ENCODE measurements at places on chromosomes 16 and 17. TPM values are rescaled to one million over a fixed set of nuclear protein-coding genes. Genes with fewer than 3 reads are reported as not detected.

- H3K27me3 ChIP-seq = no peaks in the 10 kb centered on the region
- no peak overlapping the region for H3K27ac ChIP-seq
- H3K4me1 ChIP-seq = no peaks in the 10 kb centered on the region
- no peaks in the 10 kb centered on the region for H3K36me3 ChIP-seq
- DNase-seq = no peak
- no peak overlapping the region for H3K4me3 ChIP-seq
Measured at GRCh38 chr16:82625066-82625968, 1.5 kb upstream of the CDH13 start.

DNA sequence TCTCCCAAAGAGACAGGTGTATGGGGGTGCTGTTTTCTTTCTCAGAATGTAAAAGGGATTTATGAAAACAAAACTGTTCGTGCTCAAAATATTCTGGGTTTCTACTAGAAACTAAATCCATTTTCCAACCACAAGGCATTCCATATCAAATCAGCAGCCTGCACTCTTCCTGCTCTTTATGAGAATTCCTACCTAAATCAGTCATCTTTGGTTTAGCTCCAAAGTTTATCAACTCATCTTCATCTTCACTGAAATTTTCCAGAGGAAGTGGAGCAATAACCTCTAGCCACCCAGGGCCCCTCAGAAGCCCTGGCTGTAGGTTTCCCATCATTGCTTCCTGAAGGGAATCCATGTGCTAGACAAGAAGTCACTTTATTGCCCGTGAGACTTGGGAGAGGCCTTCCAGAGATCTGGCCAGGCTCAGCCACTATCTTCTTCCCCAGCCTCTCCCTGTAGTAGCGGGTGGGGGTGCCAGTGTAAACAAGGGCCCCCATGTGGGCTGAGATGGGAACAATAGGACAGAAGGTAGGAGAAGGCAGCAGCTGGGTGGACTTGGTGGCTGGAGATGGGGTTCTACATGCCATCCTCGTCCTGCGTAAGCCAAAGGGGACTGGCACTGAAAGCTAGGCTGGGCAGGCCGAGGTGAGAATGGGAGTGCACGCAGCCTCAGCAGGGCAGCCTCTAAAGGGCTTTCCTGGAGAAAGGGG lies 22.0 kb upstream of the ALDH3A1 start:
- H3K27ac ChIP-seq = no peak overlapping the region
- no peak for DNase-seq
- no peaks in the 10 kb centered on the region for H3K36me3 ChIP-seq
- H3K27me3 ChIP-seq = no peaks in the 10 kb centered on the region

- H3K4me3 ChIP-seq = no peak overlapping the region
- DNase-seq = no peak
- no peaks in the 10 kb centered on the region for H3K36me3 ChIP-seq
- no peaks in the 10 kb centered on the region for H3K4me1 ChIP-seq
- H3K27ac ChIP-seq = no peak overlapping the region
Measured at GRCh38 chr16:84680843-84681629, 18.8 kb upstream of the USP10 start.

- DNase-seq = no peak
- no peak overlapping the region for H3K27ac ChIP-seq
- peaks cover 8% of the 10 kb centered on the region for H3K4me1 ChIP-seq
- H3K36me3 ChIP-seq = no peaks in the 10 kb centered on the region
- no peaks in the 10 kb centered on the region for H3K27me3 ChIP-seq
- H3K4me3 ChIP-seq = peak overlapping the region; percentile 67
Measured at GRCh38 chr16:54927125-54928015, 3.3 kb upstream of the IRX5 start.

- DNase-seq = no peak
- no peaks in the 10 kb centered on the region for H3K27me3 ChIP-seq
- H3K4me3 ChIP-seq = no peak overlapping the region
- H3K4me1 ChIP-seq = no peaks in the 10 kb centered on the region
- H3K36me3 ChIP-seq = no peaks in the 10 kb centered on the region
Measured at GRCh38 chr16:51549836-51550235, 398.8 kb upstream of the SALL1 start.

GRCh38 chr17:29589524-29590410 lies at the start of gene GIT1:
GIT1 (minus strand) TSS chr17:29589648; CDS start chr17:29589378, 270 bp downstream.
- H3K27me3 ChIP-seq = no peaks in the 10 kb centered on the region
- peaks cover 56% of the 10 kb centered on the region for H3K4me1 ChIP-seq
- H3K4me3 ChIP-seq = peak within 1 kb of the TSS; percentile 75

GRCh38 chr17:75398279-75398678 lies 7.2 kb downstream of the GRB2 start:
- H3K27ac ChIP-seq = no peak overlapping the region
- H3K27me3 ChIP-seq = no peaks in the 10 kb centered on the region
- H3K36me3 ChIP-seq = no peaks in the 10 kb centered on the region
- DNase-seq = no peak
- H3K4me1 ChIP-seq = peaks cover 6% of the 10 kb centered on the region

GRCh38 chr17:50618941-50619340 lies 15.7 kb upstream of the ABCC3 start:
- H3K27me3 ChIP-seq = no peaks in the 10 kb centered on the region
- DNase-seq = no peak
- H3K4me1 ChIP-seq = no peaks in the 10 kb centered on the region
- H3K4me3 ChIP-seq = no peak overlapping the region

Gene TBX2
- 14.8 TPM for polyA plus RNA-seq

Gene CDK5R1
- polyA plus RNA-seq = 16.2 TPM

Gene DHRS7C
- 0.46 TPM for polyA plus RNA-seq

Gene SLX1B
- 14.3 TPM for polyA plus RNA-seq

Gene LRRC37A
- 7.8 TPM for polyA plus RNA-seq

Gene KCNJ12
- 2.4 TPM for polyA plus RNA-seq
